Gastrocnemius medialis (tissue), 4 donors: ENCODE measurements at places on chromosomes 3 and 15. TPM values are rescaled to one million over a fixed set of nuclear protein-coding genes. Genes with fewer than 3 reads are reported as not detected.

Gene SI
- not detected for total RNA-seq

DNA sequence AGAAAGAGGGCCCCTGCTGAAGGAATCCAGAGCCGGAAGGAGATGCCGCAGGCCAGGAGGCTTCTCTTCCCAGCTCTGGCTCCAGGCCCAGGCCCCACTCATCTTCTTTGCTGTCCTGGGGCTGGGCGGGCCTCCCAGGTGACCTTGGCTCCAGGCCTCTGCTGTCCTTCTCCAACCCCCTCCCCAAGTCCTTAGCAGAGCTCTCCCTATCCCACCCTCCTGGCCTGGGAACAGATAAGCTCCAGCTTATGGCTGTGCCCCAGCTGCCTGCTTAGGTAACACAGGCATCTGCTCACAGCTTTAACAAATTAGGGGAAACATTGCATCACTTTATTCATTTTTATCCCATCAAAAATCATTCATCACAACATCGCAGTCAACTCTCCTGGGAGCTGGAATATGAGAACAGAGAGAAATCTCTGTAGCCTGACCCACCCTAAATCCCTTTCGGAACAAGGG lies 86.9 kb downstream of the SEMA5B start:
- no peak for DNase-seq

Gene DIS3L
- 30.7 TPM for total RNA-seq

GRCh38 chr3:27532426-27533260 lies 48.5 kb upstream of the SLC4A7 start:
- DNase-seq: no peak

DNA sequence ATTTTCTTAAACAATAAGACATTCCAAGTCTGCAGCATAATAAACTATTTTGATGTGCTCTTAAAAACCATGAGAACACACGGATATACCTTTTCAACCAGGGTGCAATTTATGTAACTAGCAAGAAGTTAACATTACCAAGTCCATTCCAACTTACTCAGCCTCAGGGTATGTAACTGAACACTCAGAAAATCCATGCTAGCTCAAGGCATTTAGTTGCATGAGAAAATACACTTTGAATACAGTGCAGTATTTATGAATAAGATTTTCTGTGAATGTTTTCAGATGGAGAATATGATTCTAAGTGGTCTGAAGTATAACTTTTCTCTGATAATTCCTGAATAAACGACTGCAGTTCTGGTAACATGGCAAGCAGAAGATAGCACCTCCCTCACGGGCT lies 124.3 kb downstream of the SNRK start:
- no peak for DNase-seq

GRCh38 chr3:107370907-107371306 lies 6.3 kb upstream of the CCDC54 start:
- no peak for DNase-seq

Gene ANKUB1
- not detected for total RNA-seq

Gene OCA2
- total RNA-seq: not detected
